ENCODE measurements at places on chromosomes 1 and 21. TPM values are rescaled to one million over a fixed set of nuclear protein-coding genes. Genes with fewer than 3 reads are reported as not detected.

DNA sequence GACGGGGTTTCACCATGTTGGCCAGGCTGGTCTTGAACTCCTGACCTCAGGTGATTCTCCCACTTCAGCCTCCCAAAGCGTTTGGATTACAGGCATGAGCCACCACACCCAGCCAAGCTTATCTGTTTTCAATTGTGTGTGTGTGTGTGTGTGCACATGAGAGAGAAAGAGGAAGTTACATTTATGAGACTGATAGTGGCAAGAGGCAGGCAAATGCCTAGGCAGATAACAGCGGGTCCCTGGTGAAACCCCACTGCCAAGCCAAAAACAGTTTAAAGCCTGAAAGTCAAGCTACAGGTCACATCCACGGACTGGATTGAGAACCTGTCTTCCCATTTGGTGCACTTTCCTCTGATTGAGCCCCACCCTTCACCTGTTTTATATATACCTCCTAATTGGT, 35.1 kb upstream of the IFNGR2 start:
- H3K27ac ChIP-seq: no peak overlapping the region
- no peak for DNase-seq
- H3K4me3 ChIP-seq: no peak overlapping the region
- H3K4me1 ChIP-seq: no peaks in the 10 kb centered on the region

- H3K4me1 ChIP-seq: no peaks in the 10 kb centered on the region
- no peak for DNase-seq
- H3K36me3 ChIP-seq: peaks cover 60% of the 10 kb centered on the region
- H3K4me3 ChIP-seq: no peak overlapping the region
- no peak overlapping the region for H3K27ac ChIP-seq
Measured at GRCh38 chr1:12258272-12258671, 28.4 kb downstream of the VPS13D start.

AHDC1 gene
- total RNA-seq: 18.4 TPM

- H3K36me3 ChIP-seq: no peaks in the 10 kb centered on the region
- DNase-seq: no peak
- no peak overlapping the region for H3K4me3 ChIP-seq
- no peaks in the 10 kb centered on the region for H3K27me3 ChIP-seq
Measured at GRCh38 chr1:67314696-67315095, 7.0 kb downstream of the IL12RB2 start.

DNA sequence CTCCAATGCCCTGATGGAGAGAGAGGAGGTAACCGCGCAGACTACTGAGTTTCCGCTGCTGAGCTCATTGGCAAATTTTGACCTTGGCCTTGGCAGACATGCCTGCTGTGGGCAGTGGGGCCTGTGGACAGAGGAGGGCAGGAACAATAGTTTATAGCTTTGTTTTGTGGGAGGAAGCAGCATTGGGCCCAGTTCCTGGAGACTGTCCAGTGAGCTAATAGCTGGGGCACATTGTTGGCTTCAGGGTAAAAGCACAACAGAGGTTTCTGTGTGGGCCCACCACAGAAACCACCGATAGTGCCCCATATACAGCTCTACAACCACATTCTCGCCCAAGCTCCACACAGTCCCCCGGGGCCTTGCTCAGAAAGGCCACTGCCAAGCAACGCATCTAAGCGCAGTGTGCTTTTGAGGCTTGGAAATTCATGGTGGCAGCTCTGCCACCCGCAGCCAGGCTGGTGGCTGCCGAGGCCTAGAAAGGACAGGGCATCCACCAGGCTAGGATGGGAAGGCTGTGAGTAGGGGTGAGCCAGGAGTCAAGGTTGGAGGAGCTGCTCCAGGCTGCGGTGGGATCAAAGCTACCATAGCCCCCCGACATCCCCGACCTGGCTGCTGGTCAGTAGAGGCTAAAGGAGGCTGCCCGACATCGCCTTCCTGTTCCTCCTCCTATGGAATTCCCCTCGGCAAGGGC, 43.2 kb downstream of the NEK2 start:
- no peak overlapping the region for H3K27ac ChIP-seq
- no peaks in the 10 kb centered on the region for H3K27me3 ChIP-seq
- no peak for DNase-seq
- peaks cover 9% of the 10 kb centered on the region for H3K4me1 ChIP-seq

- no peak overlapping the region for H3K27ac ChIP-seq
- no peaks in the 10 kb centered on the region for H3K36me3 ChIP-seq
- H3K27me3 ChIP-seq: no peaks in the 10 kb centered on the region
- no peaks in the 10 kb centered on the region for H3K4me1 ChIP-seq
- no peak for DNase-seq
Measured at GRCh38 chr1:233463333-233463732, 135.8 kb downstream of the MAP3K21 start.

DNA sequence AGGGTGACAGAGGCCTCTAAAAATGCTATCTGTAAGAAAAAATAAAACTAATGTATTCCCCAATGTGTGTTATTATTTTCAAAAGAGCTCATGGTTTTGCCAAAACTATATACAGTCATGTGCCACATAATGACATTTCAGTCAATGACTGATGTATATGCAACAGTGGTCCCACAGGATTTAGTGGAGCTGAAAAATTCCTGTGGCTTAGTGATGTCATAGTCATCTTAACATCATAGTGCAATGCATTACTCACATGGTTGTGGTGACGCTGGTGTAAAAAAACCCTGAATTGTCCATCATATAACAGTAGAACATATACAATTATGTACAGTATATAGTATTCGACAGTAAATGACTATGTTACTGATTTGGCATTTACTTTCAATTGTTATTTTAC, 172.4 kb downstream of the CACNA1E start:
- H3K27me3 ChIP-seq: no peaks in the 10 kb centered on the region
- no peaks in the 10 kb centered on the region for H3K4me1 ChIP-seq
- no peak overlapping the region for H3K4me3 ChIP-seq
- DNase-seq: no peak
- no peak overlapping the region for H3K27ac ChIP-seq
- H3K36me3 ChIP-seq: no peaks in the 10 kb centered on the region
